ENCODE measurements at places on chromosomes 12 and 14.

DNA sequence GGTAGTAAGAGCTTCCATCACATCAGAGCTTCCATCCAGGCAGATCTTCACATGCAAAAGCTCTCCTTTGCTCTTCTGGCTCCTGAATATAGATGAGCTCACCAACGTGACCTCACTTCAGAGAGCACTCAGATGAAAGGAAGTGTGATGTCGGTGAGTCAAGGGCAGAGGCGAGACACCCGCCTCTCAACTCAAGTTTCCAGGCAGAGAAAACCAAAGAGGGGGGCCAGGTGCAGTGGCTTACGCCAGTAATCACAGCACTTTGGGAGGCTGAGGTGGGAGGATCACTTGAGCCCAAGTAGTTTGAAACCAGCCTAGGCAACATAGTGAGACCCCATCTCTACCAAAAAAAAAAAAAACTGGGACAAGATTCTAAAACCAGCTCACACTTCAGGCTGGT, 126.9 kb downstream of the DUSP6 start:
- peak; percentile 89 for DNase-seq

DNA sequence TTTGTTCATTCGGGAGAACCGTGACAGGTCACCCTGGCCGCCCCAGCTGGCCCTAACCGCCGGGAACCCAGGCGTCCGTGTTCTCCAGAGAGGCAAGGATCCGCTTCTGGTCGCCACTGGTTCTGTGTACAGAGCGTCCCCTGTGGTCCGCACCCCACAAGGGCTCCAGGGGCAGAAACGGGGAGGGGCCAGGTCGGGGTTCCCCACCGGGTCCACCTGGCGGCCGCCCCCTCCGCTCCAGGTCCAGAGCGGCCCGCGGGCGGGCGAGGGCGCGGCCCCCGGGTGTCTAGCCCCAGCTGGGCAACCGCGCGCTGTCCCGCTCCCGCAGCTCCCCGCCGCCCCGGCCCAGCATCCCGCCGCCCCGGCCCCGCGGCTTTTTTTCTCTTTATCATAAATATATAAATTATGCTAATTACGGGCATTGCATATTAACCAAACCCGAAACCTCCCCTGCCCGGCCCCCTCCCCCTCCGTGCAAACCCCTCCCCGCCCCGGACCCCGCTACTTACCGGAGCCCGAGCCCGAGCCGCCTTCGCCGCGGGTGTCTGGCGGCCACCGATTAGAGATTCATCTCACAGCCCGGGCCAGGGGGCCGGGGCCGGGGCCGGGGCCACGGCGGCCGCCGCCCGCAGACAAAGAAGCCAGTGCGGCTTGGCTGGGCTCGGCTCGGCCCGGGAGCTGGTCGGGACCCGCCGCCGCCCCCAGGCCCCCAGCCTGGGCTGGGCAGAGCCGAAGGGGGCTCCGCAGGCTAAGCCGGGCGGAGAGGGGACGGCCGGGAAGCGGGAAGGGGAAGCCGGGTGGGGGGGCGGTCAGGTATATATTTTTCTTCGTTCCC, 512 bp downstream of the POU6F1 start:
- peak; percentile 37 for DNase-seq

- DNase-seq: no peak
These were observed 266.5 kb downstream of the PAWR start for GRCh38 chr12:79424109-79424721.

GRCh38 chr12:108592033-108592909, 5.6 kb downstream of the TMEM119 start:
- DNase-seq: no peak

GRCh38 chr12:67617629-67618028, 30.9 kb upstream of the DYRK2 start:
- no peak for DNase-seq

DNA sequence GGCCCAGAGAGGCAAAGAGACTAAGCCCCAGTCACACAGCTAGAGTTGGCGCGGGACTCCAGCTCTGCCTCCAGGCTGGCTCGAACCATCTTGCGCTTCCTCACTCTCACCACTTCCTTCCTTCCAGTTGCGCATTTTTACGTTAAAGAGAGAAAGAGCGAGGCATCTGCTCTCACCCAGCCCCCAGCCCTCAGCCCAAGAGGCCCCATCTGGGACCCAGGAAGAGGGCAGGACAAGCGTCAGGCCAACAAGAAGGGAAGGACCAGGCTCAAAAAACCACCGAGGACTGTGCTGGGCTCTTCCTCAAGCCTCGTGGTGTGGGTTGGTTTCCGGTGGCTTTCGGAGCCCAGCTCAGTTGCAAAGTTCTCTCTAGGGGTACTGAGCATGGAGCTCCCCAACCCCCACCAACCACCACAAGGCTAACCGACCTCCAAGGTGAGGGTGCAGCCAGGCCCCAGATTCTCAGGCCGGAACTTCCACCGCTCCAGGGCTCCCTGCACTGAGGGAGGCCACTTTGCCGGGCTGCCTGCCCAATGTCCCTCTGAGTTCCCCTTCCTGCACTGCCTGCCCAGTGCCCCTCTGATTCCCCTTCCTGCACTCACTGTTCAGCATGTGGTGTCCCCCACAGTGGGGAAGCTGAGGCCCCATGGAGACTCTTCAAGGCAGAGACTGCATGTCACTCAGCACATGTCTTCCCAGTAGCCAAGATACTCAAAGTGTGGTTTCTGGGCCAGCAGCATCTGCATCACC, 35.9 kb downstream of the TESC start:
- peak; percentile 30 for DNase-seq

- no peak for DNase-seq
These were observed 339.3 kb upstream of the SFSWAP start for GRCh38 chr12:131371401-131372170.

GRCh38 chr12:27252934-27253333, 8.8 kb downstream of the STK38L start:
- no peak for DNase-seq

- DNase-seq: no peak
These were observed 805 bp upstream of the KRT7 start for GRCh38 chr12:52232203-52232673.

DNA sequence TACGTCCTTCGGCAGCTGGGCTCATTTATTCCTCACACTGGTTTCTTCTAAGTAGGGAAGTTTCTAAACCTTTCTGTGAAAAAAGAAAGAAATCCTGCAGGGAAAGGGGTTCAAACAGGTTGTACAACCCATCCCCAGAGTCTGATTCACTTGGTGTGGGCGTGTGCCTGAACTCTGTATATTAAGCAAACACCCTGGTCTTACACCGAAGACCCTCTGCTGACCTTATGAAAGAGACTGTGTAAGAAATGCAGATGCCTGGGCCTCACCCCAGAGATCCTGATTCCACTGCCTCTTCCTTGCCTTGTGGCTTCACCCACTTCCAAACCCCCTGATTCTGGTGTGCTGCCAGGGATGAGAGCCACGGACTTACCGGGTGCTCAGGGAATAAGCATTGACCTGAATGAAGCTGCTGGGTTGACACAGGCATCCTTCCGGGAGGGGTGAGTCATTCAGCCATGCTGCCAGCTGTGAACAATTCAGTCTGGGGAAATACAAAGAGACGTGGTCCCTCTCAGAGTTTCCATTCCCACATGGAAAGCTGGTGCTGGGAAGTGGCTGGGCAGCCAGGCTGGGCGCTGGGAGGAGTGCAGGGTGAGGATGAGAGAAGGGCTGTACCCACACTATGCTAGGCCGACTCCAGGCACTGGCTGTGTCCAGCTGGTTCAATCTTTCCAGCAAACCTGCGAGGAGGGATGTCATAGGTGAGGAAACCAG, 26.5 kb upstream of the ACTN1 start:
- DNase-seq: no peak

DNA sequence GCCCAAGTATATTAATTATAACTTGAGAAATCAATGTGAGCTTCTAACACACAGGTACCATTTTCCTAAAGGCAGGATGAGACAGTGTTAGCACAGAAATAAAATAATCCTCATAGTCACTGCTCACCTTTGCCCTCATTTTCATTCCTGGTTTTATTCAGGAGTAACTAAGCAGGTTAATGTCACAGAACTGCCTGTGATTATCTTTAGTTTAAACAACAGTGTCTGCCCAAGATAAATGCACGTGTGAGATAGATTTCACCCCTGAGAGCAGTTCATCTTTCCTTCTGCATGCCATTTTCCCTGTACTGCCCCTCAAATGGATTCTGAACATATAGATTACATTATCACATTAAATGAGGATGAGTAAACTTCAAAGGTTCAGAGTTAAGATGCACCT, 250.7 kb downstream of the RMST start:
- no peak for DNase-seq

- DNase-seq: no peak
These were observed 6.0 kb upstream of the HRK start for GRCh38 chr12:116887244-116887643.

- DNase-seq: no peak
These were observed 864.6 kb upstream of the SEL1L start for GRCh38 chr14:82398256-82398655.

- DNase-seq: no peak
These were observed 10.6 kb upstream of the CDKL1 start for GRCh38 chr14:50407111-50407812.

GRCh38 chr12:10612984-10613348, 443 bp downstream of the MAGOHB start:
- no peak for DNase-seq

DNA sequence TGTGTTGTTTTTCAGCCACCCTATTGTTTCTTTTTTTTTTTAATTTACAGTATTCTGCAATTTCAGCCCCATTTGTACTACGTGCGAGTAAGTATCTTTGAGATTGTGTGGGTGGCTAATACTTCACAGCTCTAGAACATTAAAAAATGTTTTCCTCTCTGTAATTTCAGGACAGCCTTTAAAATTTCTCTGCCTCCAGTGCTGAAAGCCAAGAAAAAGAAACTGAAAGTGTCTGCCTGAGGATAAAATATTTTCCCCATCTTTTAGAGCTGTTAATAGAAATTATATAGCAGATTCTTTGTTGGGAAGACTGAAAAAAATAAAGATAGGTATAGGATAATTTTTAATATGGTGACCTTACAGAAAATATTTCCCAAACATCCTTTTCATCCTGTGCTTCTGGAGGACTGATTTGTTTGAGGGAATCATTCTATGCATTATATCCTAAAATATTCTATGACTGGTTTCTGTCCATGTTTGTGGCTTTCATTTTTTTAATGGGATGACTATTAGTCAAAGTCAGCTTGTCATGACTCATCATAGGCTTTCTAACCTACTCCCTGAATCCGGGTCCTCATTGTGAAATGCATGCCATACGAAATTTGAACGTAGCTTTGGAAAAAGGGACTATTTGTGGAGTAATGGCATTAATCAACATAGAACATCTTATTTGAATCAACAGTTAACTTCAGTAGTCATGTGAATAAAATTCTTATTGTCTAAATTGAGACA, 10.8 kb upstream of the TCTN2 start:
- DNase-seq: no peak

GRCh38 chr12:118189741-118190191, 53.8 kb downstream of the PEBP1 start:
- DNase-seq: no peak
